Calu3 (cell line): ENCODE measurements at places on chromosomes 5 and 9.
A peak's percentile ranks its signal among the peaks of the same experiment; 100 is the strongest.

DNA sequence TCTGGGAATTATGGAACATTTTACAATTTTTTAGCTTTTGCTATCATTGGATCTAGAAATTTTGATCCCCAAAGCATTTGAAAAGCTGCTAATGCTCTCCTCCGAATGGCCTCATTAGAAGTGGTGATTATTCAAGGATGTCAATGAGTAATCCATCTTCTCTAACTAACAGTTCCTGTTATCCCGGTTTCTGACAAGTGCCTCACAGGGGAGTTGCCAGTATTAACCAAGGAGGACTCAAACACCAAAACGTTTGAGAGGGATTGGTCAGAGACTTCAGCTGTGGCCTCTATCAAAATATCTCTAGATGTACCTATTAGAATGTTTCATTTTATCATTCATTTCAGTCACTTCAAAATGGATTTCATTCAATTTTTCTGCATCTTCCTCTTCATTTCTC is 208.3 kb upstream of the ITGA1 start:
- peak overlapping the region; percentile 39 for H3K4me3 ChIP-seq
- H3K36me3 ChIP-seq, result peaks cover 14% of the 10 kb centered on the region
- H3K27me3 ChIP-seq, result no peaks in the 10 kb centered on the region
- H3K27ac ChIP-seq, result peak overlapping the region; percentile 74

GRCh38 chr9:68860419-68860818 is 153.5 kb downstream of the PRKACG start:
- H3K27me3 ChIP-seq, result peaks cover 19% of the 10 kb centered on the region
- no peaks in the 10 kb centered on the region for H3K36me3 ChIP-seq
- DNase-seq, result no peak
- H3K4me3 ChIP-seq, result no peak overlapping the region
- H3K4me1 ChIP-seq, result no peaks in the 10 kb centered on the region

GRCh38 chr9:121735065-121735792 is 83.8 kb downstream of the DAB2IP start:
- peak overlapping the region; percentile 60 for H3K27ac ChIP-seq
- peaks cover 42% of the 10 kb centered on the region for H3K36me3 ChIP-seq
- peak; percentile 60 for DNase-seq
- H3K4me1 ChIP-seq, result peaks cover 56% of the 10 kb centered on the region
- H3K27me3 ChIP-seq, result no peaks in the 10 kb centered on the region

DNA sequence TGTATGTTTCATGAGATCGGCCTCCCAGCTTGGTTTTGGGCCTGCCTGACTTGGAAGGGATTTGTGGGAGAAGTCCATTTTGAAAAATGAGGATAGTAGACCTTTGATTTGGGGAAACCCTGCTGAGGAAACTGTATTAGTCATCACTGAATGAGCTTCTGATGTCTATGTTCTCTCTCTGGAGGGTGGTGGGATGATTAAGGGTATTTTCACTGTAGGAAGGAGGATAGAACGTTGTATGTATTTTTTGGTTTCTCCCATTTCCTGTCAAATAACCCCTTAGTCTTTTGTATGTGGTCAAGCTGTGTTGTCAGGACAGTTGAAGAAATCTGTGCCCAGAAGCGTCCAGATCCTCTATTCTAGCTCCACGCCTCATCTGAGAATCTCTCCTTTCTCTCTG is 151.9 kb downstream of the INSYN2B start:
- no peaks in the 10 kb centered on the region for H3K36me3 ChIP-seq
- peaks cover 41% of the 10 kb centered on the region for H3K27me3 ChIP-seq
- no peak overlapping the region for H3K27ac ChIP-seq
- no peak for DNase-seq
- no peak overlapping the region for H3K4me3 ChIP-seq

DNA sequence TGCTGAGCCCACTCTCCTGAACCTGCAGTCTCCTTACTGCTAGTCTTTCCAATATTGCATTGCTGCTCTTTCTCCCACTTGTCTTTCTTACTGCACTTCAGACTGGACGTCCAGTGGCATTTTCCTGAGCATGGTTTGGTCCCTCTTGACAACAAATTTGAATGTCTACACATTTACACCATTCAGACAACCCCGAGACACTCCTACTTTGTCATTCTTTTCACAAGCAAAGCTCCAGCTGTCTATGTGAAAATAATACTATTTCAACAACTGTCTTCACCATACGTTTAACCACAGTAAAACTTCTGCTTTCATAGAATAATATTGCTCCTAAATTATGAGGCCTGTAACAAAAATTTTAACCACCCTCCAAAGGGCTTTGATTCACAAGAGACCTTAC is 10.4 kb upstream of the APTX start:
- no peak overlapping the region for H3K4me3 ChIP-seq
- DNase-seq, result no peak
- no peaks in the 10 kb centered on the region for H3K4me1 ChIP-seq
- H3K27ac ChIP-seq, result no peak overlapping the region
- H3K27me3 ChIP-seq, result no peaks in the 10 kb centered on the region

- no peak overlapping the region for H3K27ac ChIP-seq
- no peak overlapping the region for H3K4me3 ChIP-seq
- H3K36me3 ChIP-seq, result no peaks in the 10 kb centered on the region
- no peaks in the 10 kb centered on the region for H3K27me3 ChIP-seq
- DNase-seq, result no peak
Measured at GRCh38 chr9:12968093-12968492, 193.3 kb downstream of the LURAP1L start.

- DNase-seq, result no peak
- H3K27me3 ChIP-seq, result no peaks in the 10 kb centered on the region
- no peak overlapping the region for H3K27ac ChIP-seq
Measured at GRCh38 chr5:5005353-5005752, 134.8 kb upstream of the ADAMTS16 start.

GRCh38 chr9:103522409-103522808 is 527.3 kb downstream of the CYLC2 start:
- H3K4me3 ChIP-seq, result no peak overlapping the region
- no peak overlapping the region for H3K27ac ChIP-seq
- DNase-seq, result no peak
- H3K27me3 ChIP-seq, result no peaks in the 10 kb centered on the region
- no peaks in the 10 kb centered on the region for H3K36me3 ChIP-seq

DNA sequence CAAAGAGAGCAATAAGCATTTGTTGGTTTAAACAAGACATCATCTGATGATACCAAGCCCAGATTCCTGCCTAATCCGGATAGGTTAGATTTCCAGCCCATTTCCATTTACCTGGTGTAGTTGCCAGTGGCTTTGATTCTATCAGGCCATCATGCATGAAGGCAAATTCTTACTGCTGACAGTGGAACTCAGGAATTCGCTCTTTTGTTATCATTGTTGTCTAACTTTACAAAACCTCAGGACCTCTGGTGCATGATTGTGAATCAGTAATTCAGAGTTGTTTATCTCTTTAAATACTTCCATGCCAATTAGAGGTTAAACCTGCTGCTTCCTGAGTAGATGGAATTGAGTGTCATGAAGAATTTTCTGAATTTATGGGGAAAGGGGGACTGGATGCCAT is 76.5 kb downstream of the C9orf152 start:
- H3K27ac ChIP-seq, result peak overlapping the region; percentile 58
- H3K27me3 ChIP-seq, result no peaks in the 10 kb centered on the region
- no peak for DNase-seq
- H3K36me3 ChIP-seq, result peaks cover 8% of the 10 kb centered on the region
- peaks cover 15% of the 10 kb centered on the region for H3K4me1 ChIP-seq

DNA sequence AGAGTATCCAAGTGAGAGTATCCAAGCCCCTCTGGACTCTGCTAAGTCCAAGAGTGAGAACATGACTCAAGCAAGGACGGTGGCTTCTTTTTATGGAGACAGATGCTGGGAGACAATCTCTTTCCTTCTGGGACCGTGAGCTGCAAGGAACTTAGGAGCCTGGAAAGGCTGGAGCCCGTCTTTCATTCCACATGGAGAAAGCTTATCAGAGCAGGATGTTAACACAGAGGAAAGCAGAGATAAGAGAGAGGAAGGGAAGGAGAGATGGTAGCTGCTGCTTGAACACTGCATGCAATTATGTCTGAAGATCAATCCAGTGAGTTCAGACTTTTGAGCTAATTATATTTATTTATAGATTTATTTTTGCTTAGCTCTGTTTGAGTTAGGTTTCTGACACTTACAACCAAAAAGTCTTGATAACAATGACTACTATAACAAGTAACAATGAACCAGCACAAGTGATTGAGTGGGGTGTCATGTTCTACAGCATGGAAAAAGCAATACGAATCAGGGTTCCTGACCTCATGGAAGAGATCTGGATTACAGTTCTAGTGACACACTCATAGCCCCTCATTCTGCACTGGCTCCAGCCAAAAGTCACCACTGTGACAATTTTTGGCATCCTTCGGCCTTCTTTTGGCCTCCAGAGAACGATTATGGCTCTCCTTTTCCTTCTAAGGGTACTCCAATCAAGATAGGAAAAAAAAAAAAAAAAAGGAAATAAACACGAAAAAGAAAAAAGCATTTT is 71.5 kb downstream of the PRLR start:
- no peak overlapping the region for H3K27ac ChIP-seq
- H3K36me3 ChIP-seq, result no peaks in the 10 kb centered on the region
- H3K4me3 ChIP-seq, result no peak overlapping the region
- no peak for DNase-seq

DNA sequence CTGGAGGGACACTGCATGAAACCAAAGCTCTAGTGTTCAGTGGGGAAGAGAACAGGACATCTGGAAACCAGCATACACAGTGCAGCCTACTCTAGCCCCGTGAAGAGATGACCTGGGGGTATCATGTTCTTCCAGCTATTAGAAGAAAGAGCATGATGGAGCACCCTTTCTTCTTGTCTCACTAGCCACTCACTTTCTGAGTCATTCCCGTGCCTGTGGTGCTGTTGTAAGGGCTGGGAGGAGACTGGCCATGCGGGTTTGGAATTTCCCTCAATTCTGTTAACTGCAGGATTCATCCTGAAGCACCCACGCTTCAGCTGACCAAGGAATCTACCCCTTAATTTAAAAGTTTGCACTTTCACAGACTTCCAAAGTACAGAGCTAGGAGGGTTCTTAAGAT is 137.0 kb downstream of the COL23A1 start:
- no peaks in the 10 kb centered on the region for H3K4me1 ChIP-seq
- H3K4me3 ChIP-seq, result no peak overlapping the region
- H3K27ac ChIP-seq, result no peak overlapping the region
- no peaks in the 10 kb centered on the region for H3K36me3 ChIP-seq
- H3K27me3 ChIP-seq, result peaks cover 11% of the 10 kb centered on the region
- no peak for DNase-seq

DNA sequence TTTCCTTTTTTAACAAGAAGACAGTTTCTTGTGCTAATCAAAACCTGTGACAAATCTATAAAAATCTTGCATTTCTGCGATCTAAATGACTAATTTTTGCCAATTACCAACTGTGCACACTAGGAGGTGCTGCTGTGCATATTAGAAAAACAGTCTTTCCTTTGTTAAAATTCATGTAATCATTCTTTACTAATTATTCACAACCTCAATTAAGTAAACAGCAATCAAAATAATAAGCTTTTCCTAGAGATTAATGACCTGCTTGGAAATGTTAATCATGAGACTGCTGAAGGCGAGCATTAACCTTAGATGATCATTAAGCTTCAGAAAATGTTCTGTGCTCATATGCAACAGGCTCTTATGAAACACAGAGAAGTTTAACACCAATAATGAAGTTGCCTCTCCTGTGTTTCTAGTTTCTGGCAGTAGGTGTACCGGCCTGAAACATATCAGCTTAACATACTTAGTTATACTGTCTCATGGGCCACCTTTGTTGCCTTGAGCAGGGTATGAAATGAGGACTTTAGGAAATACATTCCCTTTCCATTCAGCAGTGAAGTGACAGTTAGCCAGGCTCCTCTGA is 17.7 kb downstream of the RFESD start:
- H3K27me3 ChIP-seq, result no peaks in the 10 kb centered on the region
- H3K4me1 ChIP-seq, result no peaks in the 10 kb centered on the region
- DNase-seq, result peak; percentile 31

GRCh38 chr5:13866792-13867191 is 77.7 kb downstream of the DNAH5 start:
- H3K27me3 ChIP-seq, result no peaks in the 10 kb centered on the region
- no peaks in the 10 kb centered on the region for H3K4me1 ChIP-seq
- no peak overlapping the region for H3K27ac ChIP-seq
- H3K36me3 ChIP-seq, result no peaks in the 10 kb centered on the region

DNA sequence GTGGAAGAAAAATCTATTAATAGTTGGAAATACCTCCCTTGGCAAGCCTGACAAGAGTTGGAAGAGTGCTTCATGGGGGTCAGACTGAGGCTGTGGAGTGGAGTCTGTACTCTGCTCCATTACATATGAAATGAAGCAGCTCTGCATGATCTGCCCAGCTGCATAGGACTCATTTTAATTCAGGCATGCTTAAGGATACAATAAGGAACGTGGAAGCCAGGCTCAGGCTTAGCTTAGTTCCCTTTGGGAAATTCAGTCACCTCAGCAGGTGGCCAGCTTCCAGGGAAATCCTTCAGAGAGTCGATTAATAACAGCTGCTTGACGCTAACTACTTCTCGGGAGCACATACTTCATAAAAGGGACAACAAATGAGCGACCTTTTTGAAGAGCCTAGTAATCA is 1672.9 kb upstream of the WWC1 start:
- H3K4me3 ChIP-seq, result no peak overlapping the region
- no peak overlapping the region for H3K27ac ChIP-seq
- no peaks in the 10 kb centered on the region for H3K27me3 ChIP-seq
- no peak for DNase-seq
- H3K4me1 ChIP-seq, result peaks cover 7% of the 10 kb centered on the region
